ENCODE measurements at places on chromosomes 3 and 15.
A peak's percentile ranks its signal among the peaks of the same experiment; 100 is the strongest.

DNA sequence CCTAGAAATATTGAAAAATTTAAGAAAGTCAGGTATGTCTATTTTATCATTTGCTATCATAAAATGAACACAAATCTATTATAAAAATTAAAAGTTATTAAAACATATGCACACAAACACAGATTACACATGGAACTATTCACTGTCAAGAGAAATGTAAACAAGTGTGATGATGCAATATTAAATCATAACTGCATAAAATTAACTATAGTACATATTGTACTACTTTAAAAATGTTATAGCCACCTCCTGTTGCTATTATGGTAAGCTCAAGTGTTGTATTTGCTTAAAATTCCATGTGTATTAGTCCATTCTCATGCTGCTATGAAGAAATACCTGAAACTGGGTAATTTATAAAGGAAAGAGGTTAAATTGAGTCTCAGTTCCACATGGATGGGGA, 54.7 kb upstream of the CMC1 start:
- DNase-seq, result no peak

- no peak for DNase-seq
Observed at GRCh38 chr15:36691579-36692357, 112.3 kb downstream of the CDIN1 start.

GRCh38 chr3:117074826-117075225, 365.2 kb downstream of the TUSC7 start:
- no peak for DNase-seq

- DNase-seq, result no peak
Observed at GRCh38 chr3:112407888-112408702, 75.1 kb downstream of the CD200 start.

DNA sequence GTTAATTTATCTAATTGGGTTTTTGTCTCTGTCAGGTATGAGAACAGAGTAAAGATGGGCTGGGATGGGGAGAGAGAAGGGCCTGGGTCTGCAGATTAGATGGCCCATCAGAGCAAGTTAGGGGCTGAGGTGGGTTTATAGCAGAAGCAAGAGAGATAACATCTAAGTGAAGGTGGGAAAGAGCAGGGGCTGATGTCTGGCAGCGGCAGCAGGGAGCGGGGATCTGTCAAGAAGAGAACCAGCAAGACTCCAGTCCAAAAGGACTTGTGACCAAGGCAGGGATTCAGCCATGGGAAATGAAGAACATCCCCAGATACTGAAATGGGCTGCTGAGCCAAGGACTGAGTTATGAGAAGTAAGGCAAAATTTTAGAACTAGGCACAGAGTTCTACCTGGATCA, 320.6 kb upstream of the TBL1XR1 start:
- DNase-seq, result no peak

- DNase-seq, result no peak
Observed at GRCh38 chr3:57382933-57383332, 90.4 kb upstream of the ASB14 start.

GRCh38 chr3:87607234-87607633, 330.9 kb upstream of the POU1F1 start:
- no peak for DNase-seq

- no peak for DNase-seq
Observed at GRCh38 chr15:60801395-60801794, 322.5 kb upstream of the ICE2 start.

DNA sequence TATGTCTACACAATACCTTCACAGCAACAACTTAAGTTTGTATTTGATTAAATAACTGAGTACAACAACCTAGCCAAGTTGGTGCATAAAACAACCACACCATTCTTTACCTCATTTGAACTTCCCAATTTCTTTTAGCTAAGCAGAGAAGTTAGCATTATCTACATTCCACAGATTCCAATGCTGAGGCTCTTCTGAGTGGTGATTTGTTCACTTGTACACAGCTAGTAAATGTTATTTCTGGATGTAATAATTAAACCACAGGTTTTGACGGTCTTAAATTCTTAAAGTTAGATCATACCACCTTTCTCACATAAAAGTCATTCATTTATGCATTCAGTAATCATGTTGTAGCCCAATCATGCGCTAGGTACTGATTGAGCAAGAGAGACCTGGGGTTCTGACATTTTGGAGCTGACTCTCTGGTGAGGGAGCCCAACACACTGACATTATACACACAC, 102.5 kb downstream of the SST start:
- DNase-seq, result peak; percentile 45

DNA sequence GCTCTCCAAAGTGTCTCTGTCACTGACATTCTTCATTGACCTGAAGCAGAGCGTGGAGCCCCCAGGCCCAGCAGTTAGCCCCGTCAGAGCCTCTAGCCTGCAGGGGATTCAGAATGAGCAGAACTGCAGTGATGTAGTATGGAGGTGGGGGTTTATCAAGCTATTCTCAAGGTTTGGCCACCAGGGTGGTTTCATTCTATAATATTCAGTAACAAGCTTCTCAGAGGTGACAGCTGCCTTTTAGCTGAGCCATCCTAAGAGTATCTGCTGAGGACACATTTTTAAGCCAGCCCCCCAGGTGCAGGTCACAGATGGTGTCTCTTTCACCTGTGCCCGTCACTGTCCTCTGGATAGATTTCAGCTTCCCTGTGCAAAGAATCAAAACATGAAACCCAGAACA, 31.9 kb downstream of the CMTM7 start:
- no peak for DNase-seq

- DNase-seq, result no peak
Observed at GRCh38 chr15:77104155-77104554, 33.2 kb upstream of the TSPAN3 start.

- DNase-seq, result no peak
Observed at GRCh38 chr3:23389089-23389488, 186.0 kb downstream of the UBE2E2 start.

- peak; percentile 66 for DNase-seq
Observed at GRCh38 chr3:114827495-114827894, 319.6 kb downstream of the ZBTB20 start.

GRCh38 chr3:117788061-117788460, 1078.5 kb downstream of the TUSC7 start:
- peak; percentile 68 for DNase-seq

DNA sequence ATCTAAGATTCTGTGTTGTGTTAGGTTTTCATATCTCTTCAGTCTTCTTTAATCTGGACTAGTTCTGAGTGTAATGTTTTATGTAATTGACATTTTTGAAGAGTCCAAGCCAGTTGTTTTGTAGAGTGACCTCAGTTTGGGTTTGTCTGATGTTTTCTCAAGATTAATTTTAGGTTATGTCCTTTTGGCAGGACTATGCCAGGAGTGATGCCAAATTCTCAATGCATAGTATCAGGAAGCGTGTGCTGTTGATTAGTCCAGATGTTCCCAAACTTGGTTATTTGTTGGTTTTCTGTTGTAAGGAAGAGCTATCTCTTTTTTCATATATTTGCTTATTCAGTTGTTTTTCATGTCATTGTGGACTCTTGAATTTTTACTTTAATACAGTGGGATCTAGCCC, 32.6 kb downstream of the NMD3 start:
- no peak for DNase-seq

- DNase-seq, result peak; percentile 82
Observed at GRCh38 chr3:47578119-47578632, 489 bp downstream of the CSPG5 start.

- DNase-seq, result no peak
Observed at GRCh38 chr3:49900491-49901153, 3.1 kb downstream of the MST1R start.

GRCh38 chr15:61762676-61763075, 297.6 kb downstream of the VPS13C start:
- DNase-seq, result no peak

- DNase-seq, result peak; percentile 64
Observed at GRCh38 chr3:48088056-48088748, 72.0 kb upstream of the MAP4 start.

DNA sequence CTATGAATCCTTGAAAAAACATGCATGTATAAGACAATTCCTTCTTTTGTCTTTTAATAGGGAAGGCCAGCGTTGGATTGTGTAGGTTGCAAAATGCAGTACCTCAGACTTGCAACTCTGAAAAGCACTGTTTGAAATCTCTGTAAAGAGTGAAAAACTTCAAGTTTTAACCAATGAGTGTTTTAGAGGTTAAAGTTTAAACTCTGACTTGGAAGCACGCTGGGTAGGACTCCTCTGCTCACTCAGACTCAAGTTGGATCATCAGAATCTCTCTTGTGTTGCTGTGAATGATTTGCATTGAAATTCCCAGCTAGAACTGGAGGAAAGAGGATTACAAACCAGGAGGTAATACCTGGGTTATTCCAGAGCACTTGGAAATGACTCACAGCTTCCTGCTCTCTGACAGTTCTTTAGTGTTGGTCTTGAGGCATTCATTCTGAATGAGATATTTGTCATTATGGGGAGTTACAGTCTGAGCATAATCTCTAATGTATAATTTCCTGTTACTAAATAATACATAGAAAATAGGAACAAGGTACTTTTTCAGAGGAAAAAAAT, 49.1 kb downstream of the PLS1 start:
- no peak for DNase-seq

DNA sequence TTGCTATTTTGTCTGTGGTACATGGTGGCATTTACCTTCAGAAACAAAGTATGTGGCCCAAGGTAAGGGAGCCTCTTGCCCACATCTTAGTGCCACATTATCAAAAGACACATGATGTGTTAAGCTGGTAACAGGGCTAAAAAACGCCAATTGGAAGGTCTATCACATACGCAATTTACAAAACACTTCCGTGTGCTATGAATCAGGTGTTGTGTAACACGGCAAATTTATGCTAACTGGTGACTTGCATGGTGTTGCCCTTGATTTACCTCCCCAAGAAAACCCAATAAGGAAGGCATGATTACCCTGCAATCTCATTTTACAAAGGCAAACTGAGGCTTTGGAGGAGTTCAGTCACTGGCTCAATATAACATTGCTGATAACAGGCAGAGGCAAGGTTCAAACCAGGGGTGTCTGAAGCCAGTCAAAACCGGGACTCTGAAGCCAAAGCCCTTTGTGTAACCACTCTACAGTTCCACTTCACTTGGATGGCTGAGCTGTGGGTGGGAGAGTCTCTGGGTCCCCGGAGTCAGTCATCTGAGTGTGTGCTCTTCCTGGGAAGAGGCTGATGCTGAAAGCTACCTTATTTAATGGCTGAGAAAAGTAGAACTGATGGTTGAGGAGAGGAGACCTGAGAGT, 103.9 kb upstream of the BCL6 start:
- no peak for DNase-seq

- peak; percentile 58 for DNase-seq
Observed at GRCh38 chr15:66883284-66883911, 181.4 kb downstream of the SMAD6 start.

- peak; percentile 8 for DNase-seq
Observed at GRCh38 chr15:28132524-28133275, 33.6 kb upstream of the OCA2 start.

DNA sequence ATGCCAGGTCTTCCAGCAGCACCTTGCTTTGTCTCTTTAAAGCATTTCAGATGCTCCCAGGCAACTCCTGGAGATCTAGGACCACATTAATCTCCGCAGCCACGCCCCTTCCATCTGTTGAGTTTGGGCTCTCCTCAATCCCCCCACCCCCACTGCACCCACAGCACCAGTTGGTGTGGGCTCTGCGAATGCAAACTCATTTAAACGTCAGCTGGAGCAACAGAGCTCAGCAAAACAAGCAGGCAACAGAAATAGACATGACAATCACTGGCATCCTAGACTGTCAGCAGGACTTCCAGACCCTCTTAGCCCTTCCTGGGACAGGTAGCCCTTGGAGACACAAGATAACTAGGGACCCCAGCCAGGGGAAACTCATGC, 106.9 kb downstream of the LSM3 start:
- DNase-seq, result peak; percentile 40

- DNase-seq, result no peak
Observed at GRCh38 chr3:52450489-52451236, 3.2 kb downstream of the TNNC1 start.

DNA sequence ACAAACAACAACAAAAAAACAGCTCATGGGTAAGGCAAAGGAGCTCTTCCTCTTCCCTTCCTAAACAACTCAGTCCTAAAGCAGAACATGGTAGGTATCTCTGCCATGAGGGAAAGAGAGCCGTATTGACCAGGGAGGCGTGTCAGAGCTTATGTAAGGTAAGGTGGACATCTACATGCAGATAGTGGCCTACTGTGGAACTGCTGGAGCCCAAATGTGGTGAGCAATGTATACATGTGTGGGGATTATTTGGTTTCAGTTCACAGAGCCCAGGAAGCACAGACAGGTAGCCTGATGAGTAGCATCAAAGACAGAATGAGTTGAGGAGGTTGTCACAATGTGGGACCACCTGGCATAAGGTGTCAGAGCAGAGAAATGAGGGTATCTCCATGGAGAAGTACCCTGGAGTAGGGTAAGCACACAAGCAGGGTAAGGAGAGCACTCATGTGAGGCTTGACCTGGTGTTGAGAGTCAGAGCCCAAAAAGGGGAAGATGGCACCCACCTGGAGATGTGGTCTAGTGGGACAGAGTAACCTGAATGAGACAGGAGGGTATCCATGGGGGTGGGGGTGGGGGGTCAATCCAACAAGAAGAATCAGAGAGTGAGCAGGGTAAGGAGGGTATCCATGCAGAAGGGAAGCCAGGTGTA, 45.5 kb downstream of the DENND6A start:
- DNase-seq, result no peak

- no peak for DNase-seq
Observed at GRCh38 chr3:113847664-113848461, 9.3 kb downstream of the GRAMD1C start.

DNA sequence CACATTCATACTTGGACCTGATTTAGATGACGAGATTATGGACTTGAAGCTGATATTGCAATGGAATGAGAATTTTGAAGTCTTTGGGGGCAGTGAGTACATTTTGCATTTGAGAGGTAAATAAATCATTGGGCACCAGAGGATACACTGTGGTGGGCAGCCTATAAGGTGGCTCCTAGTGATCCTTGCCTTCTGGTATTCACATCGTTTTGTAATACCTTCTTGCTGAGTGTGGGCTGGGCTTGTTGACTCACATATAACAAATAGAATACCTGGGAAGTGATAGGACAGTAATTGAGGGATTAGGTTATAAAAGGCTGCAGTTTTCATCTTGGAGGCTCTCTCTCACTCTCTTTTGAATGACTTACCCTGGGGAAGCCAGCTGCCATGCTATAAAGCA, 605.5 kb upstream of the KCNMB2 start:
- DNase-seq, result no peak

DNA sequence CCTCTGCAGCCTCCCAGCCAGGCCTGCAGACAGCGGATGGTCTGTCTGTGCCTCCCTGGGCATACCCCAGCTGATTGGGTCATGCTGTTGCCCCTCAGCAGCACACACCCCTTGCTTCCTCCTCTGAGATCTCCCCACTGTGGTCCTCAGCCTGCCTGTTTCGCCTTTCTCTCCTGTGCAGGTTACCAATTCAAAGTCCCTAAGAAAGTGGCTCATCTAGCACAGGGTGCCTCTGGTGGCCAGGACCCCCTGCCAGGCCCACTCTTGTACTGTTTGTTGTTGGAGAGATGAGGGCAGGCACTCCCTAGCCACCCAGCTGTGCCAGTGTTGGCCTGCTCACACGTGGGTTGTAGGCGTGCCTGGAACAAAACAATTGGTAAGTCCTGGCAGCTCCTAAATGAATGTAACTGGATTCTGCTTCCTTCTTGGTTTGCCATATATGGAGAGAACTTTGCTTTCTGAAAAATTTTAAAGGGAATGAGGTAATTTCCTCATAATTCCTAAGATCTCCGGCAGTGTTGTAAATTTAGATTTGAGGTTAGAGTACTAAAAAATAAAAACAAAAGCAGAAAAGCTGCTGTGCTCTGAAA, 213.2 kb upstream of the IL12A start:
- DNase-seq, result peak; percentile 34

- no peak for DNase-seq
Observed at GRCh38 chr15:84003791-84004503, 231.6 kb upstream of the GOLGA6L4 start.

- DNase-seq, result no peak
Observed at GRCh38 chr3:25292595-25292994, 135.5 kb upstream of the RARB start.
